DND-41 (cell line): ENCODE measurements at places on chromosomes 3 and 15.
A peak's percentile ranks its signal among the peaks of the same experiment; 100 is the strongest.

- H3K4me3 ChIP-seq, result no peak overlapping the region
- H3K27ac ChIP-seq, result no peak overlapping the region
- no peaks in the 10 kb centered on the region for H3K36me3 ChIP-seq
- H3K4me1 ChIP-seq, result no peaks in the 10 kb centered on the region
Measured at GRCh38 chr15:71811752-71812735, 1.7 kb downstream of the NR2E3 start.

- H3K4me3 ChIP-seq, result no peak overlapping the region
- peaks cover 24% of the 10 kb centered on the region for H3K4me1 ChIP-seq
- no peak for DNase-seq
- H3K27ac ChIP-seq, result no peak overlapping the region; the same call in 1 of the 2 replicates
- no peaks in the 10 kb centered on the region for H3K27me3 ChIP-seq
Measured at GRCh38 chr3:126538966-126539365, 15.0 kb downstream of the CHST13 start.

DNA sequence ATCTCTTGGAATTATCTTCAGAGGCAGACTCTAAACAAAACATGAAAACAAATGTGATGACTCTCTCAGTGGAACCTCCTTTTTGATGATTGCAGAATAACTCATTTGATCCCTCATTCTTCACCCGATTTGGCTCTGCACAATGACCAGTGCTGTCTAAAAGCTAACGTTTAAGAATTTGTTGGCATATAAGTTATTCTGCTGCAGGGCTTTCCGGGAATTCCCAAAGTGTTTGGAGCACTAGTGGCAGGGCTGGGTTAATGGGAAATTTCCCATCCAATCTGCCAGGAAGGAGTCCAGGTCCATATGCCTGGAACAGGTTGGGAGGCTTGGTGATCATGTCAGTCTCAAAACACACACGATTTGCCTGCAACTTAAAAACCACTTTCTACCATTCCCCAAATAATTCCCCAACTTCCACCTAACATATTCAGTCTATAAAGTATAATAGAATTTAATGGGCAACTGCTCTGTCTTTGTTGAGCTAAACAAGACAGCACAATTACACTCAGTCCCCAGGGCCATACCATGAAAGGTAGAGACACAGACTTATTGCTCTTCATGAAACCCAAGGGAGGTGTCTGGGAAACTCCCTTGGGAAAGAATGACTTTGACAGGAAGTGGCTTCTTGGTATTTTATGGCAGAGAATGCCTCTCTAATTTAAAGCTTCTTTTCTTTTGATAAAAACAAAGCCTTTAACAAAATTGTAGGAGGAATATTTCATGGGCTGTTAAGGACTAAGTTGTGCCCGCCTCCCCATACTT lies 38.0 kb downstream of the ARRDC4 start:
- H3K4me1 ChIP-seq, result peaks cover 48% of the 10 kb centered on the region
- H3K4me3 ChIP-seq, result no peak overlapping the region
- no peak for DNase-seq
- H3K36me3 ChIP-seq, result no peaks in the 10 kb centered on the region

DNA sequence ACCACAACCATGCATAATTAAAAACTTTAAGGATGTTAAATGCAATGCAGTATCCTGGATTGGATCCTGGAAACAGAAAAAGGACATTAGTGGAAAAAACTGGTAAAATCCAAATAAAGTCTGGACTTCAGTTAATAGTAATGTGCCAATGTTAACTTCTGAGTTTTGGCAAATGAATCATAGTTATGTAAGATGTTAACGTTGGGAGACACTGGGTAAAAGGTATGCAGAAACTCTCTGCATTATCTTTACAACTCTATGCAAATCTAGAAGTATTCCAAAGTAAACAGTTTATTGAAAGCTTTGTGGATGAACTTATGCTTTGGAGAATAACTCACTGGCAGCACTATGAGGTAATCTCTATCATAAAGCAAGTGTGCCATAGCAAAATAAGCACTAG lies 357.4 kb downstream of the RORA start:
- no peaks in the 10 kb centered on the region for H3K4me1 ChIP-seq
- no peak overlapping the region for H3K27ac ChIP-seq
- H3K36me3 ChIP-seq, result no peaks in the 10 kb centered on the region
- DNase-seq, result no peak
- peaks cover 5% of the 10 kb centered on the region for H3K27me3 ChIP-seq

DNA sequence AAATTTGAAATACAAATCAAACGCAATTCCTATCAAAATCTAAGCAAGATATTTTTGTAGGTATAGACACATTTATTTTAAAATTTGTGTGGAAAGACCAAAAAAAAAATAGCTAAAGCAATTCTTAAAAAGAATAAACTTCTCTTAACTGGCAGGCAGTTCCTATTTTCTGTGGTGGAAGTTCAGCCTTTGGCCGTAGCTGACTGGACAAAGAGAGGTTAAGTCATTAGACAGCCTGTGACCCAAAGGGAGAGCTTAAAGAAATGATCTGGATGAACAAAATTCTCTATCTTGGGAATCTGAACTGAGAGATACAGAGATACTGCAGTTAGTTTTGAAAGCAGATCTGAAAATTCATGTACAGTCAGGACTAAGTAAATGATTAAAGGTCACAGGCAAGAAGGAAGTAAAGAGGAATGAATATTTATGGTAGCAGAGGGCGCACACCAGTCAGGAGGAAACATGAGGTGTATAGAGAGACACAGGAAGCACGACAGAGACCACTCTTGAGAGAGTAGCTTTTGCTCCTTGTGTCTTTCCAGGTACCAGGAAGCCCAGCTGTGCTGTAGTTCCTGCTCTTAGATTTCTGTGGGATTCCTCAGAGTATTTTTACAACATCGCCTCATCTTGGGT lies 57.5 kb downstream of the TPRG1 start:
- DNase-seq, result no peak
- no peaks in the 10 kb centered on the region for H3K36me3 ChIP-seq
- peaks cover 24% of the 10 kb centered on the region for H3K27me3 ChIP-seq
- H3K4me3 ChIP-seq, result no peak overlapping the region

GRCh38 chr3:45593708-45594601 lies 596 bp upstream of the LIMD1 start:
- peak; percentile 84 for DNase-seq
- H3K4me3 ChIP-seq, result peak overlapping the region; percentile 60; the same call in 1 of the 2 replicates
- H3K27me3 ChIP-seq, result no peaks in the 10 kb centered on the region
